NCI-H1092 treated with DMSO at 0.1 percent for 48 hours (cell line): ENCODE measurements at places on chromosomes 11 and 22.
A peak's percentile ranks its signal among the peaks of the same experiment; 100 is the strongest.

- DNase-seq = no peak
These were observed 8.4 kb downstream of the KRTAP5-6 start for GRCh38 chr11:1705126-1706052.

GRCh38 chr11:1619449-1619848 lies 2.5 kb downstream of the KRTAP5-4 start:
- no peak for DNase-seq

GRCh38 chr11:6251990-6252473 lies 7.6 kb upstream of the CCKBR start:
- DNase-seq = no peak

GRCh38 chr11:72589802-72590761 lies 84.1 kb downstream of the PDE2A start:
- DNase-seq = no peak

DNA sequence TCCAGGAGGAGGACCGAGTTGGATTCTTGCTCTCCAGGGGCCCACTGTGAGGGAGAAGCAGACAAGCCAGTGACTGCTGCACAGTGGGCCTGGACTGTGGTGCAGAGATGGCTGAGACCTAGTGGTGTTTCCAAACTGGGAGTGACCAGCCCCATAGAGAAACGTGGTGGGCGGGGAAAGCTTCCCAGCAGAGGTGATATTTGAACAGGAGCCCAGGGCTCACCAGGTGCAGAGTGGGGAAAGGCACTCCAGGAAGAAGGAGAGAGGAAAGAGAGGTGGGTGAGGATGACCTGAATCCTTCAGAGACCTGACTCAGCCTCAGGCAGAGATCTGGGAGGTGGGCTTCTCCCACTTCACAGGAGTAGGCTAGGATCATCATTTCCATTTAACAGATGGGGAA lies 52.1 kb upstream of the RASD2 start:
- peak; percentile 15 for DNase-seq
